ENCODE measurements at places on chromosomes 1 and 21.

DNA sequence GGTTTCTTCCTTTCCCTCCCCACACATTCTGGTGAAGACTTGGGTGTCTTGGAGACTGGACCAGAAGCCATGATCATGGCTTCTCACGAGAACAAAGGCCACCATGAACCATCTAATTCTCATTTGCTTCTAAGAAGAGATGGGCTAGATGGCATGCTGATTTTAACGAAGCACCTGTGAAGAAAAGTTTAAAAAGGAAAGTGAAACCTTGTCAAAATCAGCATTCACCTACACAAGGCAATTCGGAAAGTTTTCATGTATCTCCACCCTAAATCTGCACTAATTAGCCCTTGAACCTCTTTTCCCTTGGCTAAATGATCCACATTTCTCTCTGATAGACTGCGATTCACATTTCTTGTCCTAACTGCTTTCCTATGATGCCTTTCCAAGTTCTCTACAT is 114.3 kb upstream of the RAVER2 start:
- no peak for DNase-seq

DNA sequence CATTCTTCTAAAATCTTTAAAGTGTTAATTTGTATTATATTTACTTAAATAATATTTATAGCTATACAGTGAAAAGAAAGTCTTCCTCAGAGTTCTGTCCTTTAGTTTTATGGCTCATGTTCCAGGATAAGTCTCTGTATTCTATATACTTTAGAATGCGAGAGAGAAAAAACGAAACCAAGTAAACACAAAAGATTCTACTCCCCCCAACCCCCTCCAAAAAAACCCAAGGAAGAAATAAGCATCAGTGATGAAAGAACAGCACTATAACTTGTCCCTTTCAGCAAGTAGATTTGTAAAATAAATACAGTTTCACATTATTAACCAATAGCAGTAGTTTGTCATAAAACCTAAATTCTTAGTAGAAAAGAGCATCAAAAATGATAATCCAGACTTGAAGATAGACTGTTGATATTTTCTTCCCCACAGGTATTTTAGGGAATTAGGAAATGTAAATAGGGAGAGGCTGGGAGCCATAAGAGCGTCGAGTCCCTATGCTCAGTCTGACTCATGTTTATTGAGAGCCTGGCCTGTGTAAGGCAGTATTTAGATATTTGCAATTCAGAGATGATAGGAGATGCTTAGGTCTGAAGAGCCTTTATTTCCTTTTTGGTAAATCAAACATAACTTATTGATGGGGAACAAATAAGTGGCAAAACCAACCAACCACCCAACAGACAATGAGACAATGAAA is 35.5 kb downstream of the CDC14A start:
- DNase-seq = no peak

DNA sequence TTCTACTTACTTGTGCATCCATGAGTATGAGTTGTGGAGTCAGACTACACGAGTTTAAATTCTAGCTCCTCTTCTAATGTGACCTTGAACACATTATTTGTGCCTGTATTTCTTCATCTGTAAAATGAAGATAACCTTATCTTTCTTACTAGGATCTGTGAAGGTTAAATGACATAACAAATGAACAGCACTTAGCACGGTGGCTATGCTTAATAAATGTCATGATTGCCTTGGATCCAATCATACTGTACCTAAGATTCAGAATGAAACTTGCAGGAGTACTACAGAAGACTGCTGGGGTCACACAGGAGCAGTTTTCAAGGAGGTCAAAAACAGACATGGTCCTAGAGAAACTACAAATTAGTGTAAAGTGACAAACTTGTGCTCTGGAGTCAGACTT is 22.2 kb upstream of the ALG14 start:
- no peak for DNase-seq

DNA sequence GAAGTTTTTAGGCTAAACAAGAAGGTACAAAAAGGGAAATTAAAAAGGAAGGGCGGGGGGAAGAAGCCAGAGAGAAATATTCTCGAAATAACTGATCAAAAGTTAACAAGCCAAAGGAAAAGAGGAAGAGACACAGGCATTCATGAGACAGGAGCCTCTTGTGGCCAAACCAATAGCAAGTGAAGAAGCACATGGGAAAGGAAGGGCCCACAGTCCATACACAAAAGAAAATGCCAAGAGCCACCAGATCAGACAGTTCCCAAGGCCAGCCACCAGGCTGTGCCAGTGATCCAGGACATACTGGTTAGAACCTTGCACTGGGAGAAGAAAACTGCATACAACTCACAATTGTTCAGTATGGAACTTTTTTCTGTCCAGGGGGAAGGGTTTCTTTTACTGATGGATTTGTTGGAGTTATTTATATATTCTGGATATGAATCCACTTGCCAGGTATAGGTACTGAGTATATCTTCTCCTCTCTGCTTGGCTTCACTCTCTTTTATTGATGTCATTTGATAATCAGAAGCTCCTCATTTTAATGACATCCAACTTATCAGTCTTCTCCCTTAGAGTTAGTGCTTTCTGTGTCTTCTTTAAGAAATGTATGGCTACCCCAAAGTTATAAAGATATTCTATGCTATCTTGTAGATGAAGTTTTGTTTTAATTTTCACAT is 76.8 kb downstream of the CD46 start:
- peak; percentile 26 for DNase-seq

DNA sequence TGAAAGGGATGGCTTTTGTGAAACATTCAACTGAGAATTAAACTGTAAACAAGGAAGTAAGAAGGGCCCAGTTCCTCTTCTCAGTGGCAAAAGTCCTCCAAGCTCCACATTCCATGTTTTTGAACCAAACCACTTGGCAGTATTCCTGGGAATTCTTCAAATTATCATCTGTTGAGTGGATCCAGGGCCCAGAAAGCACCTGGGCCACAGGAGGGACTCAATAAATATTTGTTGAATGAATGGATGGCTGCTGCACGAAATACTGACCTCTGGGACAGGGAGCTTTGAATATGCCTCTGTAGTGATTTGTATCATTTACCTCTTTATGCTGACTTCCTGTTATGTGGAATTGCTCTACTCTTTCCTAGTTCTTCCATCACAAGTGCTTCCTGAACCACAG is 4.7 kb downstream of the SLC35F3 start:
- DNase-seq = no peak

DNA sequence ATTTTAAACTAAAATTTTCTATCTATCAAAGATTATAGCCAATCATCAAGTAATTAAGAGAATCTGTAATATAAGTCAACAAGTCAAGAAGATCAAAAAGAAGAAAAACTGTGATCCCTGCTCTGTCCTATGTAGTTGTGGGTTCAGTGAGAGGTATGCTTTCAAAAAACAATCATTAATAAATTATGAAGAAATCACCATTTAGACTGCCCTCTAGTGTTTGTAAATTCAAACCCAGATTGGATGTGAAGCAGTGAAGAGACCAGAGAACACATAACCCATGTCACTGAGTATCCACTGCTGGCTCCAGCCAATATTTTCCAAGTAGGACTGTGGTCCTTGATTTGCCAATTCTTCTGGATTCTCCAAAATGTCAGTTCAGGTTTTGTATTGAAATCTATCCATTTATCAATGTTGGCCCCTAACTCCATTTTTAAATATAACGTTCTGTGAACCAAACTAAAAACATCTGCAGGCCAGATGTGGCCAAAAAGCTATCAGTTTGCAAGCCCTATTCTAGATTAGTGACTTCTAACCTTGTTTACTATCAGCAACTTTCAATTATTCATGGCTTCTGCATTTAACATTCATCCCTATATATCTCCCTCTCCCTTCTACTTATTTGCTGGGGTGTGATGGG is 467.5 kb upstream of the CXADR start:
- peak; percentile 17 for DNase-seq

- no peak for DNase-seq
These were observed 268.3 kb upstream of the PROX1 start for GRCh38 chr1:213719462-213719861.

DNA sequence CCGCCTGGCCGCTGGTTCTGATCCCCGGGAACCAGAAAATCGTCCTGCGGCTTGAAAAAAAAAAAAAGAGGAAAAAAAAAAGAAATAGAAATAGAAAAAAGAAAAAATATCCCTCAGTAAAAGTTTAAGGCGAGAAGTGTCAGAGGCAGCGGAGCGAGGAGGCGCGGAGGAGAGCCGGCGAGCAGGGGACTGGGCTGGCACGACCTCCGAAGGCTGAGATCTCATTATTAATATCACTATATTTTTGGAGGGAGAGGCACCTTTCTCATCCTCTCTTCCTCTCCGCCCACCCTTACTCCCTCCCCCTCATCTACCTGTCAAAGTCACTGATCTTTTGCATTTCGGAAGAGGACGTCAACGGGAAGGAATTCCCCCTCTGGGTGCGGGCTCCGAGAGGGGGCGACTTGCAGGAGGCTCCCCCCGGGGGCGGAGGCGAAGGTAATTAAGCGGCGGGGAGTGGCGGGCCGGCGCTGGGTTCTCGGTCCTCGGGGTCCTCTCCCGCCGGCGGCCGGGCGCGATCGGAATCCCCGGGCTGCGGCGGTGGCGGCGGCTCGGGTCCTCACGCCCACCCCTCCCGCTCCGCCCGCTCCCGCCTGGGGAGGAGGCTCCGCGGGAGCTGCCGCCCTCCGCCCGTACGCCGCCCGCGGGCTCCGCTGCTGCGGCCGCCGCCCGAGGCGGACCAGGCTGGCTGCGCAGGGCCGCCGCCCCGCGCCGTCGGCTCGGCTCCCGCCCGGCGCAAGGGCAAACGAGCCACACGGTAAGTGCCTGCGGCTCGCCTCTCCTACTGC is at the start of gene NTNG1:
NTNG1 (plus strand) TSS at position 337 of the 788 bp plus-strand sequence.
- peak; percentile 26 for DNase-seq

- DNase-seq = no peak
These were observed 274.6 kb downstream of the NFIA start for GRCh38 chr1:61356995-61357394.

GRCh38 chr1:79732950-79733349 is 726.4 kb upstream of the ADGRL4 start:
- no peak for DNase-seq

DNA sequence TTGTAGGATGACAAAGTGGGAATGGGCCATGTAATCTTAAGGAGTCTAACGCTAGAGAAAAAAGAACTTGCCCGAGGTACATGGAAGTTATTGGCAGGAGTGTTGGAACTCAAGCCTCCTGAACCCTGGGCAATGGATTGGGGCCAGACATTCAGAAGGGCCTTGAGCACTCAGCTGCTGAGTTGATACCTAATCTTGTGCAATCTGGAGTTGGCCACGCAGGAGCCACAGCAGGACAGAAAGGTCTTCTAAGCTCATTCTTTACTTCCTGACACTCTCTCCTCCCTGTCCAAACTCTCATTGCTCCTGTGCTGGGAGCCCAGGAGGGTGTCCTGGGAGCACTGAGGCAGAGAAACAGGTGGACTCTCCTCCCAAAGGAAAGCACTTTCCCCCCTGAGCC is 25.1 kb upstream of the CSF1 start:
- no peak for DNase-seq

GRCh38 chr1:27686223-27686990 is 14.4 kb upstream of the IFI6 start:
- DNase-seq = peak; percentile 93

- DNase-seq = no peak
These were observed 54.2 kb downstream of the NDUFS5 start for GRCh38 chr1:39080269-39080826.

DNA sequence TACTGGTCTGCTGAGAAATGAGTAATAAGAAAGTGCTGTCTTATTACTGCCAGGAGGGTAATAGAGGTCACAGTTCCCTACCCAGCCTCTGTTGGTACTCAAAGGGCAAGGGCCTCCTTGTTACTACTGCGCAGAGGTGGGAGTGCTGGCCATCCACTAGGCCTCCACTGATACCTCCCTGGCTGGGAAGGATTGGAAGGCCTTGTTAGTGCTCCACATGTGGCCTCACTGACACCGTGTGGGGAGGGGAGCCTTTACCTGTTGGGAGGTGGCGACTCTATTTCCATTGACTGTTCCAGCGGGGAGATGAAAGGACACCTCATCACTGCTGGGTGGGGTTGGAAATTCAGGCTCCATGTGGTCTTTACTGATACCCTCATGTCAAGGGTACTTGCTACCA is 57.8 kb upstream of the USP24 start:
- DNase-seq = no peak

- no peak for DNase-seq
These were observed 10.7 kb upstream of the GATAD2B start for GRCh38 chr1:153933430-153933829.

GRCh38 chr1:228695015-228695955 is 40.0 kb upstream of the RHOU start:
- DNase-seq = no peak

DNA sequence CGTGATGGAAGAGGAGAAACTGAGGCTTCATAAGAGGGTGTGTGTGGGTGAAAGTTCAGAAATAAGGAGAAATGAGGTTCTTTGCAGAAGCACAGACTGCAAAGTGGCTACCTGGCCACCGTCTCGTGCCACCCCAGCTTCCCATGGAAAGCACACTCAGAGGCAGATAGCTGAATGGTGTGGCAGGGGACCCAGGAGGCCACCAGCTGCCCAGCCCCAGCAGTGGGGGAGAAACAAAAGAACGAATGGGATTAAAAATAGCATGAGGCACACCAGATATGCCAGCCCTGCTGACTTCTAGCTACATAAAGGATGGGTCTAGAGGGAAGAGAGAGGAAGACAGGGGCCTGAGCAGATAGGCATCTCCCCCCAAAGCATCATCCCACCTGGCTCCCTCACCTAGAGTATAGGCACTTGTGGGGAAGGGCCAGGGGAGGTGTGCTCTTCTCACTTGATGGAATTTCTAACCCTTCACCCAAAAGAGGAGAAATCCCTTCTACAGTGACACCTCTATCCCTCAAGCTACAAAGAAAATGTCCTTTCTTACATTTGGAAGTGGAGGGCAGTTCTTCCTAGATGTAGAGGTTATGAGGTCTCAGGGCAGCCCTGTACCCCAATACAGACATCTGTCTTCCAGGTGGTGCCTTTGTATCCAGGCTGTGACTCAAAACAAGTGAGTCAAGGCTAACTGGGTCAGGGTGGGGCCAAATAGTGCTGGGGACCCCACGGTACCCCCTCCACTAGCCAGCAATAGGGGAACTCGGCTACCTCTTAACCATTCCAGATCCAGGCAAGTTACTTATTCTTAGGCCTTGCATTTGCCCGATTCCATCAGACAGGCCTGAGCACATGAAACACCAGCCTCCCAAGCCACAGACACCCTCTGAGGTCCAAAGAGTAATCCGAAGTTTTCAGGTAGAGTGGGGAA is 3.5 kb downstream of the HDGF start:
- DNase-seq = no peak

- no peak for DNase-seq
These were observed 72.5 kb downstream of the SYDE2 start for GRCh38 chr1:85128316-85128715.

DNA sequence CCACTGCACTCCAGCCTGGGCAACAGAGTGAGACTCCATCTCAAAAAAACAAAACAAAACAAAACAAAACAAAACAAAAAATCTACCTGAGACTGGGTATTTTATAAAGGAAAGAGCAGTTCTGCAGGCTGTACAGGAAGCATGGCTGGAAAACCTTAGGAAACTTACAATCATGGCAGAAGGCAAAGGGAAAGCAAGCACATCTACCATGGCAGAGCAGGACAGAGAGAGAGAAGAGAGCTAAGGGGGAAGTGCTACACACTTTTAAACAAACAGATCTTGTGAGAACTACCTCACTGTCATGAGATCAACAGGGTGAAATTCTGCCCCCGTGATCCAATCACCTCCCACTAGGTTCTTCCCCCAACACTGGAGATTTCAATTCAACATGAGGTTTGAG is 198.3 kb upstream of the SAMSN1 start:
- DNase-seq = no peak

GRCh38 chr1:248136811-248137210 is 8.1 kb upstream of the OR2M5 start:
- no peak for DNase-seq

GRCh38 chr21:37001441-37001840 is 5.1 kb upstream of the RIPPLY3 start:
- no peak for DNase-seq

GRCh38 chr1:100036718-100037655 is 67.2 kb downstream of the SLC35A3 start:
- DNase-seq = no peak

All from COR-L47 (cell line).